ENCODE measurements at places on chromosomes 11 and 22.

GRCh38 chr22:20231514-20232236 is 36.4 kb downstream of the RTN4R start:
- DNase-seq = no peak

GRCh38 chr11:72083414-72083813 is 2.8 kb downstream of the LRRC51 start:
- DNase-seq = no peak

DNA sequence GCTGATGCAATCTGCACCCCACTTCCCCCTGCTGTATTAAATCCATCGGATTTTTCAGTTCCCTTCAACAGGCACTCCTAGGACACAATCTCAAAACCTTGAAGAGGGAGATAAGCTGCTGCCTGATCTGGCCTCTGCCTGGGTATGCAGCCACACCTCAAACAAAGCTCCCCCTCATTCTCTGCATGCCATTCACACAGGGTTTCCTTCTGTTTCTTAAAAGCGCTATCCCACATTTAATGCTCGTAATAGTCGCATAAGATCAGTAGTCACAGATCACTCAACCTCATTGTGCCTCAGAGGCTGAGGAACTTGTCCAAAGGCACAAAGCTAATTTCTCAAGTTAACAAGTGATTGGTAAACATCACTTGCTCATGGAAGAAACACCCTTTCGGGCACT is 34.0 kb downstream of the UQCR10 start:
- DNase-seq = no peak

GRCh38 chr11:86938900-86939880 is 16.0 kb downstream of the FZD4 start:
- no peak for DNase-seq

DNA sequence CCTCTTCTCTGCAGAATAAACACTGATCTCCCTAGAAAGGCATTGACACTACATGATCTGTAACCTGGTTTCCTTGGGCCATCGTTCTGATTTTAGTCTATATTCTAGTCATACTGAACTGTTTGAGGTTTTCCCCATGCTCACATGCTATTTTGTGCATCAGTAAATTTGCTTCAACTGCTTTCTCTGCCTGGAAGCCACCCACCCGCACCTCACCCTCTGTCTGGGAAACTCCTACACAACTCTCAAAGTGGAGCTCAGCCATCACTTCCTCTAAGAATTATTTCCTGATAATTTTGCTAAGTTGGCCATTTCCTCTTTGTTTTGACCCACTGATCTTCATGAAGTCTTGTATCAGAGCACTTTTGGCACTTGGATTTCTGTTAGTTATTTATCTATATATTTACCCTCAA is 36.1 kb downstream of the MMP20 start:
- DNase-seq = no peak

GRCh38 chr22:33167998-33168790 is 110.0 kb upstream of the SYN3 start:
- DNase-seq = no peak

GRCh38 chr11:117851106-117851505 is 25.4 kb downstream of the FXYD6 start:
- DNase-seq = no peak

DNA sequence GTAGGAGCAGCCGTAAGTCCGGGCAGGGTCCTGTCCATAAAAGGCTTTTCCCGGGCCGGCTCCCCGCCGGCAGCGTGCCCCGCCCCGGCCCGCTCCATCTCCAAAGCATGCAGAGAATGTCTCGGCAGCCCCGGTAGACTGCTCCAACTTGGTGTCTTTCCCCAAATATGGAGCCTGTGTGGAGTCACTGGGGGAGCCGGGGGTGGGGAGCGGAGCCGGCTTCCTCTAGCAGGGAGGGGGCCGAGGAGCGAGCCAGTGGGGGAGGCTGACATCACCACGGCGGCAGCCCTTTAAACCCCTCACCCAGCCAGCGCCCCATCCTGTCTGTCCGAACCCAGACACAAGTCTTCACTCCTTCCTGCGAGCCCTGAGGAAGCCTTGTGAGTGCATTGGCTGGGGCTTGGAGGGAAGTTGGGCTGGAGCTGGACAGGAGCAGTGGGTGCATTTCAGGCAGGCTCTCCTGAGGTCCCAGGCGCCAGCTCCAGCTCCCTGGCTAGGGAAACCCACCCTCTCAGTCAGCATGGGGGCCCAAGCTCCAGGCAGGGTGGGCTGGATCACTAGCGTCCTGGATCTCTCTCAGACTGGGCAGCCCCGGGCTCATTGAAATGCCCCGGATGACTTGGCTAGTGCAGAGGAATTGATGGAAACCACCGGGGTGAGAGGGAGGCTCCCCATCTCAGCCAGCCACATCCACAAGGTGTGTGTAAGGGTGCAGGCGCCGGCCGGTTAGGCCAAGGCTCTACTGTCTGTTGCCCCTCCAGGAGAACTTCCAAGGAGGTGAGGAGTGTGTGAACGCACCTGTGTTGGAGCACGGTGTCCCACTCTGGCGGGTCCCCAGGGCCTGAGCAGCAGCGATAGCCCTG is at the start of gene TAGLN:
TAGLN (plus strand) TSS at position 318 of the 863 bp plus-strand sequence. CDS start 3,644 bp downstream, outside the sequence.
- DNase-seq = no peak

- DNase-seq = no peak
Measured at GRCh38 chr11:39288011-39288410, 2171.4 kb downstream of the LRRC4C start.

GRCh38 chr22:36986242-36986821 is 32.9 kb downstream of the TST start:
- DNase-seq = no peak

GRCh38 chr11:22432291-22433093 is 94.3 kb downstream of the SLC17A6 start:
- no peak for DNase-seq

- no peak for DNase-seq
Measured at GRCh38 chr11:17400048-17400775, 11.8 kb upstream of the KCNJ11 start.

GRCh38 chr11:98536023-98536422 is 484.7 kb upstream of the CNTN5 start:
- no peak for DNase-seq

- no peak for DNase-seq
Measured at GRCh38 chr11:88411265-88411664, 73.7 kb upstream of the CTSC start.

DNA sequence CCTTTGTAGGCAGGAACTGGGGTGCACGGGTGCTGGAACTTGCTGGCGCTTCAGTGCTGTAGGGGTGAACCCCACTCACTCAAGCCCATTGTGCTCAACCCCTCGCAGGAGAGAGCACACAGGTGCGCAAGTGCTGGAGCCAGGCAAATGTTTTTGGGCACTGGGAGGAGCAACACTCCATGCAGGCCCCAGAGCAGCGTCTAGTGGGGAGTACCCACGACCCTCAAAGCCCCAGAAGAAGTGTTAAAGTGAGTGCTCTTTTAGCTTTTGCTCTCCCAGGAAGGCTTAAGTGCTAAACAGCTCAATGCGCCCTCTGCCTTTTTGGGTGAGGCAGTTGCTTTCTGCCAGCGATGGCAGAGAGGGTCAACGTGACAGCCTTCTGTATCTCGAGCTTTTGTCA is 282.2 kb upstream of the ARHGAP42 start:
- DNase-seq = no peak

GRCh38 chr11:63375434-63375833 is 5.8 kb downstream of the SLC22A9 start:
- DNase-seq = no peak
